Activated CD8-positive, alpha-beta memory T cell treated with anti-CD3 and anti-CD28 coated beads for 4 hours (primary cell): ENCODE measurements at places on chromosomes 12 and 14.
A peak's percentile ranks its signal among the peaks of the same experiment; 100 is the strongest.

DNA sequence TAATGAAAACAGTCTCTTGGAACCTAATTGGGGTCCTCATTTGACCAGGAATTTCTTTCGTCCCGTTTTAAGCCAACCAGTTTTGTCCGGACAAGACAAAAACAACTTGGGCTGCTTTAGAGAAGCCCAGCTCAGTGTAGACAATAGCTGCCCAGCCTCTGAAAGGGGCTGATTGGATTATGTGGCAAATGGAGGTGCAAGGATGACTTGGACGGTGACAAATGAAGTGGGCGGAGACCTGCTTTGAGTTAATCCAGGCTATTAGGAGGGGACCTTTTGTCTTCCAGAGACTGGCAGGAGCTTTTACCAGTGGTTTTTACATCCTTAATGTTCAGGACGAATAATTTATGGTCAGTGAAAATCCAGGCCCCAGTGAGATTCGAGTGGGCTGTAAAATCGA, 4.8 kb downstream of the MEG3 start:
- DNase-seq = no peak

DNA sequence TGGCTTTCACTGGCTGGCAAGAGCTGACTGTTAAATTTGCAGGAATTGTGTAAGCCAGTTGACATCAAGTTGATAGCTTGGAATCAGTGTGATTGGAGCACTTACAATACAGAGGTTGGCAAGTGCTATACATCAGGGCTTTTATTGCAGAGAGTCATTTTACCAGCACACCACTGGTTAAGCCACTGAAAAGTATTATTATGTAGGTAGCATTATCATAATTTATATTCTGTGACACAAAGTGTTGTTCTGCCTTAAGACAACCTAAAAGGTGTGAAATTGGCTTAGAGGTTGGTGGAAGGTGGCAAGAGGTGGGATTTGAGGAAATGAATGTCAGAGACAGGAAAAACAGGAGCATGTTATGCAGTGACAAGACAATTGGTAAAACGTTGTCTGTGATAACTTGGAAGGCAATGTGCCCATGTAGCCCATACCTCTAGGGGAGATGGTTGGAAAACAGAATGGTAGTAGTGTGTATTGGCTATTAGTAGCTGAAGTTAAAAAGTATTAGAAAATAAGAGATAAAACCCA, 172.9 kb upstream of the PRICKLE1 start:
- DNase-seq = no peak

- no peak for DNase-seq
These were observed 30.4 kb upstream of the ITPK1 start for GRCh38 chr14:93146119-93146518.

- no peak for DNase-seq
These were observed 286.4 kb downstream of the PCNX1 start for GRCh38 chr14:71193663-71194062.

DNA sequence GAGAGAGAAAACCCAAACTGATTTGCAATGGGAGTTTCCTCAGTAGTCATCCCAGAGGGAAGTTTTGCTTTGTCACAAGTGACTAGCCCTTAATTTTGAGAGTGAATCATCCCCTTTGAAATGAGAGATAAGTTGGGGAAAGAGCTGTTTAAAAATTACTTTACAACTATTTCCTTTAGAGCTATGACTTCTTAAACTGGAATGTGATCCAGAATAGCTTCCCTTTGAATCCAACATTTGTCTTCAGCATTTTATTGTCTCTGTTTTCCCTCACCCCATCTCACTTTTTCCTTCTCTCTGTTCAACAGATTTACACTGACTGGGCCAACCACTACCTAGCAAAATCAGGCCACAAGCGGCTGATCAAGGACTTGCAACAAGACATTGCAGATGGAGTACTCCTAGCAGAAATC, 109.3 kb downstream of the NAV3 start:
- no peak for DNase-seq

GRCh38 chr12:3101309-3102024, 24.3 kb downstream of the TSPAN9 start:
- DNase-seq = no peak

GRCh38 chr12:131616738-131617137, 94.2 kb upstream of the SFSWAP start:
- DNase-seq = no peak

DNA sequence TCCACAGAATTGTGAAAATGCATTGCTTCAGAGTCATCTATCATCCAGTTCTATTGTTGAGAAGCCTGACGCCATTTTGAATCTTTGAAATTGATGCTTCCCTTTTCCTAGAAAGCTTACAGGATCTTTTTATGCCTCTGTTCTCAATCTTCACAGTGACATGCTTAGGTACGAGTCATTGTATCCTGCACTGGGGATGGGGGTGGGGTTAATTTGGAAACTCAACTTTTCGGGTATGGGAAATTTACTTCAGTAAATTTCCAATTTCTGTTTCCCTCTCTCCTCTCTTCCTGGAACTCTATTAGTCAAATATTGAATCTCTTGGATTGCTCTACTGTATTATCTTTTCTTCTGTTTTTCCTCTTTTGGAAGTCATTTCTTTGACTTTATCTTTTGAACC, 24.5 kb downstream of the RNASE10 start:
- DNase-seq = no peak

DNA sequence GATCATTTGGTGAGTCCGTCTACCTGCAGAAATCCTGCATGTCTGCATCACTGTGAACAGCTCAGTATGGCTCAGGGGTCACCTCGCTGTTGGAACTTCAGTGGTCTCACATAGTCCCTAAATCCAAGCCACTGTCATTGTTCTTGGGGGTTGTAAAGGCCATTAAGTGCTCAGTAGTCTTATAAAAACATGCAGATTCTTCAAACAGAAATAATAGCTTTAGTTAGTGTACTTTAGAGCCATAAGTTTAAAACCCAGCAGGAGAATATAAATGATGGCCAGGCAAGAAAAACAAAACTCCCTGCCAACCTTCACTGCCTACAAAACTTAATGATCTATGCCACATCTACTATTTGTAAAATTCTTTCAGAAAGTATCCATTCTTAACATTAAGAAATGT, 396.3 kb downstream of the SYT1 start:
- no peak for DNase-seq

DNA sequence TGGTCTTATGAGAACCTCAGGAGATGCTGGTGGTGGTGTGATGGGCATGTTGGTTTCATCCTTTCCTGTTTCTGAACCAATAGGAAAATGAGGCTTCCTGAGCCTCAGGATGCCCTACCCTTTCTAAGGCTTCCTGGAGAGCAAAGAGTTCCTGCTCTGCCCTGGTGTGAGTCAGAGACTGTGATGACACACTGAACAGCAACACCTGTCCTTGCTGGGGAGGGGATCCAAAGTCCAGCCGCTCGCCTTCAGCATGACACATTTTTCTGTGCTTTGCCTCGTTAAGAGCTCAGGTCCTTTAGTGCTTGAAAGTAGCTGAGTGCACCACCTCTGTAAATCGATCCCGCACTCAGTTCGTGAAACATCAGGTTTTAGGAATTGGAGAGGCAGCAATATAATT, 116.0 kb downstream of the CACNA1C start:
- DNase-seq = no peak

GRCh38 chr12:111812881-111813741, 28.9 kb upstream of the MAPKAPK5 start:
- peak; percentile 27 for DNase-seq

GRCh38 chr12:88544991-88545980, 35.0 kb downstream of the KITLG start:
- DNase-seq = no peak

GRCh38 chr14:75724414-75725204, 63.6 kb downstream of the TTLL5 start:
- no peak for DNase-seq

DNA sequence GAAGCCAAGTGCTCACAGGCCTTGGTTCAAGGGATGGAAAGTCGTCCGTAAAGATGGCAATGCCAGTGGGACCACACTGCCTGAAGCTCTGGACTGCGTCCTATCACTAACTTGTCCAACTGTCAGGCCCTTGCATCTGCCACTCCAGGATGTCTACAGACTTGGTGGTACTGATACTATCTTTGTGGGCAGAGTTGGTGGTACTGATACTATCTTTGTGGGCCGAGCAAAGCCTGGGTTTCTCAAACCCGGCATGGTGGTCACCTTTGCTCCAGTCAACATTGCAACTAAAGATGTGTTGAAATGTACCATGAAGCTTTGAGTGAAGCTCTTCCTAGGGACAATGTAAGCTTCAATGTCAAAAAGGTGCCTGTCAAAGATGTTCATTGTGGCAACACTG, 128.4 kb upstream of the SEL1L start:
- no peak for DNase-seq

DNA sequence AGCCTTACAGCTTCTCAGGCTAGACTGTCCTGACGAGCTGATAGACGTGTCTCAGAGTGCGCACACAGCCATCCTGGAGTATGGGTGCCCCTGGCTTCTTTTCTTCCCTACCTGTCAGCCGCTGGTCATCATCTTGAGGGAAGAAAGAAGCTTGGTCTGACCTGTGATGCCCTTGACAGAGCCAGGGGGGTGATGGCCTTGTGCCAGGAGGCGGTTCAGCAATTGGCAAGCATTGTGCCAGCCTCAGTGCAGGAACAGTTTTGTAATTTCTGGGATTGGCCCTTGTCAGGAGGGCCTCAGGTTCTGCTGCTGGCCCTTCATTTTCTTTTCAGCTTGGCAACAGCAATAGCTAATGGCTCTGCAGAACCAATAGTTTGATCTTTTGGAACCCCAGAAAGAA, 80.1 kb downstream of the ADCK1 start:
- DNase-seq = no peak

DNA sequence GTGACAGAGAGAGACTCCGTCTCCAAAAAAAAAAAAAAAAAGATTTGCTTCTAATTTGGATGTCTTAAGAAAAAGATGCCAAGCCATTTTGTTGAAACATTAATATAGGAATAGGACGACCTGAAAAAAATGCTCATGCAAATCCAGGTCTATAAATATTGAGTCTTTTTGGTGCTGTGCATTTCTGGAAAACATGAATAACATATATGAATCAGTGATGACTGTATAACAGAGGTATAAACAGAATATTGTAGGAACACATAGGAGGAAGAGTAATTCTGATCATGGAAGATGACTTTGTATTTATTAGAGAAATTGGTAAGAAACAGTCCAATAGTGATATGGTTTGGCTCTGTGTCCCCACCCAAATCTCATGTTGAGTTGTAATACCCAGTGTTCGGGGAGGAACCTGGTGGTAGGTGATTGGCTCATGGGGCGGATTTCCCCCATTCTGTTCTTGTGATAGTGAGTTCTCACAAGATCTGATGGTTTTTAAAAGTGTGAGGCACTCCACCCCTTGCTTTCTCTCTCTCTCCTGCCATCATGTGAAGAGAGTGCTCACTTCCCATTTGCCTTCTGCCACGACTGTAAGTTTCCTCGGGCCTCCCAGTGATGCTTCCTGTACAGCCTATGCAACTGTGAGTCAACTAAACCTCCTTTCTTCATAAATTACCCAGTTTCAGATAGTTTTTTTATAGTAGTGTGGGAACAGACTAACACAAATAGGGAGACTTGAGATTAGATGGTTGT, 3.0 kb upstream of the SRSF5 start:
- DNase-seq = no peak

DNA sequence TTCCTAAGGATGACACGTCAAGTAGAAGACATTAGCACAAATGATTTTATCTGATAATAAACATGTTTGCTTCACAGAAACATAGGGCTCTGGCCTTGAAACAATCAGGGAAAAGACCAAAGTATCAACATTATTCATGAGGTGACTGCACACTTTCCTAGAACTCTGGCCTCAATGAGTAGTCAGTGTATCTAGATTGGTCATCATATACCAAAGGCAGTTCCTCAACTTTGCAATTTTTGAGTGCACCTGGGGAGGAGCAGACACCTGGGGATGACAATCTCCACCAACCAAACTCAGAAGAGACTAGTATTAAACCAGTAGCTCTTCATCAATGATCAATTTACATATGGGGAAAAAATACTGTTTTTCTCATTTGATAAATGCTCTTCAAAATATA, 4.5 kb downstream of the EDDM3A start:
- no peak for DNase-seq

- no peak for DNase-seq
These were observed 60.3 kb upstream of the SYT1 start for GRCh38 chr12:78804262-78804661.

DNA sequence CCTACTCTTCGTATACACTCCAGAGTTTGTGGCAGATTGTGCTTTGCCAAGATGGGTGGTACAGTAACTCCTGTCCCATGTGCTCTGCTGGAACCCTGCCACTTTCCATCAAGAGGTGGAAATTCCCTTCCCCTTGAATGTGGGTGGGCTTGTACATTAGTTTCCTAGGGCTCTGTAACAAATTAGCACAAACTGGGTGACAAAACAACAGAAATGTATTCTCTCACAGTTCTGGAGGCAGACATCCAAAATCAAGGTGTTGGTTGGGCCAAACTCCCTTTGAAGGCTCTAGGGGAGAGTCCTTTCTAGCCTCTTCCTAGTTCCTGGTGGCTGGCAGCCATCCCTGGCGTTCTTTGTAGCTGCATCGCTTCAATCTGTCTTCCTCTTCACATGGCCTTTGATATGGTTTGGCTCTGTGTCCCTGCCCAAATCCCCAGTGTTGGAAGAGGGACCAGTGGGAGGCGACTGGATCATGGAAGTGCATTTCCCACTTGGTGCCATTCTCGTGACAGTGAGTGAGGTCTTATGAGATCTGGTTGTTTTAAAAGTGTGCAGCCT, 117.5 kb downstream of the VRK1 start:
- no peak for DNase-seq

DNA sequence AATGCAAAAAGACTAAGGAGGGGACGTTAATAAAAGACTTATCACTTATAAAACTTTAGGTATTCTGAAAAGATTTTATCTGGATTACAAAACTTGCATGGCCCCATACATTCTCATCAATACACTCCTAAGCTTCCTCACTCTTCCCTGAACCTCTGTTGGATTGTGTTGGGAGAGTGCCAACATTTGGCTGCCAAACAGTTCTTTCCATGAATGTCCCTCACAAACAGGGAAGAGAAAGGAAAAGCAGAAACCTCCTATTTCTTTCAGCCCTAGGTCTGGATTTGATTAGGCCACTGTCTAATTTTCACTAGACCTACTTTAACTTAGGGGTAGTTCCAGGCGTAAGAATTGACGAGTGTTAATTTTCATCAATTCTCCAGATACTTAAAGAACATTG, 11.7 kb downstream of the PTHLH start:
- DNase-seq = no peak

GRCh38 chr12:5262450-5262849, 169.5 kb upstream of the NTF3 start:
- DNase-seq = no peak

- no peak for DNase-seq
These were observed 127.6 kb downstream of the DPF3 start for GRCh38 chr14:72766296-72766695.

- no peak for DNase-seq
These were observed 12.8 kb upstream of the NR4A1 start for GRCh38 chr12:52038447-52038846.
